D721Med (cell line): ENCODE measurements at places on chromosomes 2 and 18.

DNA sequence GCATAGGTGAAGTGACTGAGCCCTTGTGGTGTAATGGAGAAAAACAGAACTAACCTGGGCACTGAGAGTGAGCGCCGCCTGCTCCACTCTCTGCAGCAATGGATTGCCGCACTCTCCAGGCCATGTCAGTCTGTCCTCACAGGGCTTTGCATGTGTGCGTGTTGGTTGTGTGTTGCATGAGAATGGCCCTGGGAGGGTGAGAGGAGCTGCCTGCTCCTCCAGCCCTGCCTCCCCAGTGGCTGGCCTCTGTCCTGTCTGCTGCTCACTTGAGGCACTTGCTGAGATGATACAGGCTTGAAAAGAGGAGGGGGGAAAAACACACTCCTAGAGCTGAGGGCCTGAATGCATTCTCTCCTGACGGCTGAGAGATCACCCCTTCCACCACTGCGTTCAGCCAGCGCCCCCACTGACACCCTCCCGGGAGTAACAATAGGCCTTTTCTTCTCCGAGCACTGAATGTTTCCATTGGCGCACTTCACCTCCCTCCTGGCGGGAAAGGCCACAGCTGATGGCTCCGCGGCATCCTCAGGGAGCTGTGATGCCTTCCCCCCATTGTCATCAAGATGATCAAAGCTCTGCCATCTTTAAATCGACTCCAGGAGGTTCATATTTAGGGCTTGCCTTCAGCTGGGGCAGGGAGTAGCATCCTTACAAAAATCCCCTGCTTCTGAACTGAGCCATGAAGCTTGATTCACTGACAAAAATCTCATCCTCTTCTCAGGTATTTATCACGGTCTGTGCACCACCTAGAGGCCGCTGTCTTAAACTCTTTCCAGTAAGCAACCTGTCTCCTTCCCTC is 49.9 kb upstream of the DAPL1 start:
- no peak for DNase-seq

GRCh38 chr2:85183076-85183475 is 49.9 kb downstream of the TCF7L1 start:
- DNase-seq = no peak

DNA sequence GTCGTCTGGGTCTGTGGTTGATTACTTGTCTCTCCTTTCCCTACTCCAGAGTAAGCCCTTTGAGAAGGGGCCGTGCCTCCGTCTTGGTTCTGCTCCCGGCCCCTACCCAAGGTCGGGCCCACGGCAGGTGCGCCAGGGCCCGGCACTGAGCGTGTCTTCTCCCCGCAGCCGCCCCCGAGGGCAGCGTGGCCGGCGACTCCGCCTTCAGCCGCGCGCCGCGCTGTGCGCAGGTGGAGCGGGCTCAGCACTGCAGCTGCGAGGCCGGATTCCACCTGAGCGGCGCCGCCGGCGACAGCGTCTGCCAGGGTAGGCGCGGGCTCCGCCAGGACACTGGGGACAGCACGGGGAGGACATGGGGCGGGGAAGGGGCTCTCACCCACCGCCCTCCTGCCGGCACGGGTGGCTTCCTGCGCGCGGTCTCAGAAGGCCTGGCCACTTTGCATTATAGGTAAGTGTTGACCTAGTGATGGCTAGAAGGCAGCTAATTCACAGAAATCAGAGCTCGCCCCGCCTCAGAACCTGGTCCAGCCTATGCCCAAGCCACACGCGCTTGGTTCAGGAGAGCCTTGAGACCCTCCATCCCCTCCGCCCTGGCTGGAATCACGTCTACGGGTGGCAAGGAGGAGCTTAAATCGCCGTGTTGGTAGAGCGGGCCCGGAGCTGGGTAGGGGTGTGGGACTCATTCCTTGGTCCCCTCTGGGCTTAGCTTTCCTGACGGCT is 43.5 kb downstream of the FBLN7 start:
- no peak for DNase-seq

- DNase-seq = no peak
Observed at GRCh38 chr18:22098563-22098989, 70.8 kb upstream of the GATA6 start.
